ENCODE measurements at places on chromosomes 2 and 18.

DNA sequence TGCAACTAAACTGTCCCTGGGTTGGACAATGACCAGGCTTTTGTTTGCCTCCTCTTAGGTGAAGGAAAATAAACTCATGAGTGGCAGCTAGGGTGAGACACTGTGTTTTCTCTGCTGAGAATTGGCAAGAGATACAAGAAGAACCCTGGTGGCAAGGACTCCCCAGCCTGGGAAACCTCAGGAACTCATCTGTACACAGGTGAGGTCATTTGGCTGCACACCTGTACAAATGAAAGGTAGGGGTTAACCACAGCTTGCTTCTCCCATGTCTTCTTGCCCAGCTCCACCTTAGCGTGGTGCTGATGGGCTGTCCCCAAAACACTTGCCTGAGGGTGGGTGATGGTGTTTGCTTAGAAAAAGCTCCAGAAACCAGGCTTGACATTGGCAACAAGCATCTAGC is 97.2 kb upstream of the FAM136A start:
- DNase-seq: no peak

DNA sequence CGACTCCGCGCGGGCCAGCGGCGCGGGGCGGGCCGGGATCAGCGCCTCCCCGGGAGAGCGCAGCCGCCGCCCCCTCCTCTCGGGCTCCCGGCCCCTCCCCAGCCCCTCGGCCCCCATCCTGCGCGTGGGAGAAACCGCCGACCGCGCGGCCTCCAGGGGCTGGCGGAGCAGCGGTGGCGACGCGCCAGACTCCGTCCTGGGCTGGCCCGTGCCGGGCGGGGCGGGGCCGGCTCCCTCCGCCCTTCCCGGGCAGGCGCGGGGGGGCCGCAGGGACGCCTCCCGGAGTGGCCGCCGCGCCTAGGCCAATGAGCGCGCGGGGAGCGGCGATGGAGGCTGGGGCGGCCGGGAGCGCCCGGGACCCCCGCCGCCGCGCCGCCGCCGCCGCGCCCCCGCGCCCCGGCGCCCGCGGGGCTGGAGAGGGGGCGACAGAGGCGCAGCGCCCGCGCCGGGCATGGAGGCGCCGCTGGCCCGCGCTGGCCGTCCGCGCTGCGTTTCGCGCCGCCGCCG is 49.1 kb downstream of the KCNIP3 start:
- DNase-seq: peak; percentile 93

- DNase-seq: no peak
Measured at GRCh38 chr2:12841021-12841420, 124.3 kb downstream of the TRIB2 start.

DNA sequence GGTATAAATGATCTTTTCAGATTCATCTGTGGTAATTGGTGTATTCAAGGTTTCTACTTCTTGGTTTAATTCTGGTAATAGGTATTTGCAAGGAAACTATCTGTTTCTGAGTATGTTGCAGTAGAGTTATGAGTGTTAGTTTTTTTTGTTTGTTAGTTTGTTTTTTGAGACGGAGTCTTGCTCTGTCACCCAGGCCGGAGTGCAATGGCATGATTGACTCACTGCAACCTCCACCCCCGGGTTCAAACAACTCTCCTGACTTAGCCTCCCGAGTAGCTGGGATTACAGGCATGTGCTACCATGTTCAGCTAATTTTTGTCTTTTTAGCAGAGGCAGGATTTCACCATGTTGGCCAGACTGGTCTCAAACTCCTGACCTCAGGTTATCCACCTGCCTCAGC is 60.9 kb upstream of the IL1R2 start:
- DNase-seq: no peak

GRCh38 chr18:48418539-48419276 is 9.5 kb upstream of the ZBTB7C start:
- no peak for DNase-seq

DNA sequence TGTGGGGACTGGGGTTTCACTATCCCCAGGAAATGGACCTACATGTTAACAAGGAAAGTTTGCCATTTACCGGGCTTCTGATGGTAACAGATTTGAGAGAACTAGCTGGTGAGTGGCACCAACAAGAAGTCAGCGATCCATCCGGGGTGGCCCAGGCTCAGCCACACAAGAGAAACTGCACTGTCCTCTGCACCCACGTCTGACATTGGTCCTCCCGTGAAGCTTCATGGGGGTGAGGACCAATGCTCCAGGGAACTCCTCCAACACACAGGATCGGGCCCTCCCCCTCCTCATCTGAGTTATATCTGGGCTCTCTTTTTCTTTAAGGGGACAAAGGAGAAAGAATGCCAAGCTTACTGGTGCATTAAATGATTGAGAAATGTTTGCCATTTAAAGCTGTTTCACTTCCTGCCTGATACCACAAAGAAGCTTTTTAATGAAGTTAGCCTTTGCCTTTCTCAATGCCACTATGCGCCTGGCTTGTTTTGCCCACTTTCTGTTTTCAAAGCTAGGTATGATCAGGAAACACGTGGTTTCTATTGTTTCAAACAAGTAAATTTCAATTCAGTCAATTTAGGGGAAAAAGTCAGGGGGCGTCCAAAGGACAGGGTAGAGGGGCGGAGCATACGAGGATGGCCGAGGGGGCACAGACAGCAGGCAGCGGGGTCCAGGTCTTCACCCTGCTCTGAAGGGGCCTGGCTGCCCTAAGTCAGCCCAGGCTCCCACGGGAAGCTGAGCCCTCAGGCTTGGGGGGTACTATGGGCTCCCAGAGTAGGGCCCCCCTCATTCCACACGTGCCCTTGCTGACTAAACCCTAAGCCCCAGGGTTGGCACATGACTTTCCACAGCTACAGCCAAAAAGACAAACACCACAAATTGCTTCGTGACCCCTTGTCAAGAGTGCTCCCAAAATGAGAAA is 204.0 kb upstream of the ID2 start:
- DNase-seq: no peak

GRCh38 chr2:145374165-145374564 is 854.2 kb upstream of the ZEB2 start:
- DNase-seq: no peak

DNA sequence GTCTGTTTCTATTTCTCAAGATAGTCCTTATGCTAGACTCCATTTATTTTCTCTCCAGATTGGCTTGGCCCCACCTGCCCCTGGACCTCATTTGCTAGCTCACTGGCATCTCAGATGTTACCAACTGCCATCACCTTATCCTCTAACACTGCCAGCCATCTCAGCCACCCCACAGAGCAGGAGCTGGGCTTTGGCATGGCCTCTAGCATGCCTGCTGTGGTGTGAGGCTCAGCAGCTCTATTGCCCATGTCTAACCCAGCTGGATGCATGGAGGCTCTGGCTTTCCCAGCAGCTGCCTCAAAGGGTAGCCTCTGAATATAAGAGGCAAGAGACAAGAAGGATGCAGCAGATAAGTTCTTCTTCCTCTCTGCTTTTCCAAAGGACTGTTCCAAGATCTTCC is 373.4 kb downstream of the TNS1 start:
- DNase-seq: no peak

- no peak for DNase-seq
Measured at GRCh38 chr2:46023165-46023854, 273.9 kb upstream of the EPAS1 start.

GRCh38 chr2:73823916-73824523 is 4.7 kb upstream of the STAMBP start:
- peak; percentile 88 for DNase-seq

DNA sequence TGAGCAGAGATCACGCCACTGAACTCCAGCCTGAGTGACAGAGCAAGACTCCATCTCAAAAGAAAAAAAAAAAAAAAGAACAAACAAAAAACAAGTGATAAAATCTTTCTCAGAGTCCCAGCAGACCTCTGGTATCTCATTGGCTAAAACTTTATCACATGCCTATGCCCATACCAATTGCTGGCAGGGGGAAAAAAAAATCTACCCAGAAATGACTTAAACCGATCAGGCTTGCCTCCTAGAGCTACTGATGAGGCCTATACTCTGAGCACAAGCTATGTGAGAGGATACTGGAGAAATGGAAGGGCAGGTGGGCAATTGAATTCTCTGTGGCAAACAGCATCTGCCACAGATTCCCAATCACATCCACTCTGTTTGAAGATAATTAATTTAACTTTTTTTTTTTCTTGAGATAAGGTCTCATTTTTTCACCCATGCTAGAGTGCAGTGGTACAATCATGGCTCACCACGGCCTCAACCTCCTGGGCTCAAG is 49.0 kb downstream of the FBXO36 start:
- DNase-seq: no peak

DNA sequence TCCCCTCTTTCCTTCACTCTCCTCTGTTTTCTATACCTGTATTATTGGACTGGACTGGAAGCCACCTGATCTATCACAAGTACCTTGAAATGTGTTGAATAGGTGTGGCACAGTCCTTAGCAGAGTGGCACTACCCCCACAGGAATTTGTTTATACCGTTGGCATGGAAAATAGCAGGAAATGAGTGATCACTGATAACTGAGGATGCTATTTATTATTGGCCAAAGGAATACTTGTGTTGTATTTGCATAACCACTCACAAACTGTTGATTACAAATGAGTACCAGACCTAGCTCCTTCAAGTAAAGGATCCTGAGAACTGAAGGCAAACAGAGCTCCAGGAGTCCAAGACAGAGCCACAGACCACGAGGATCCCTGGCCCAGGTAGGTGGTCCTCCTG is at the start of gene IL37:
TSS of gene IL37 (plus strand) at position 301 of the 400 bp plus-strand sequence. CDS start 1,848 bp downstream, outside the sequence.
- no peak for DNase-seq

GRCh38 chr2:82215212-82215611 is 1910.7 kb upstream of the LRRTM1 start:
- DNase-seq: no peak
